H54 (cell line): ENCODE measurements at places on chromosomes 6 and 20.

DNA sequence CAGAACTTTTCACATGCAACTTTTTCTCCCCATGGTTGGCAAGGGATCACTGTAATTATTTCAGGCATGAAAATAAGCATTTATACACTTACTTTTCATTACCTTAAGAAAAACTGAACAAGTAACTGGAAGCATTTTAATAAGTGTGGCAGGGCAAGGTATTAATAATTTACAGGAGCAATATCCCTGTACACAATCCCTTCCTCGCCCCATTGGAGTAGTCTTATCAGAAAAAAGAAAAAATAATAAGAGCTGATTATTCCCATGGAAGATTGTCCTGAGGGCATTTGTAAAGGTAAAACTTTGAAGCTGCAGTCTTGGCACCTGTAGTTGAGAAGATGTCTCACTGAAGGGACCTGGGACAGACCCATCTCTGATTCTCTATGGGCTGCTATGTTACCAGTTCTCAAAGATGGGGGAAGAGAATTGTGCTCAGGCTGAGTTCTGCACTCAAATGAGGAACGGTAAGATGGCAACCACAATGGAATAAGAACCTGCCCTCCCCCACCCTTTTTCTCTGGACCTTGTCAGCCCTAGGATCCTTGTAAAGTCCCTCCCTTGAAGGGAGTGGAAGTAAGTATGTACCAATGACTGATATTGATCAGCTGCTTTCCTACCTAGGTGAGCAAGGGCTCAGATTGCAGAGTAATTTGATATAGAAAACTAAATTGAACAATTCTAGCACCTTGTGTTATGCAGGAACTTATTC is 70.0 kb upstream of the AHI1 start:
- DNase-seq: no peak

- DNase-seq: no peak
These were observed 211.9 kb upstream of the PMEPA1 start for GRCh38 chr20:57921676-57922075.

DNA sequence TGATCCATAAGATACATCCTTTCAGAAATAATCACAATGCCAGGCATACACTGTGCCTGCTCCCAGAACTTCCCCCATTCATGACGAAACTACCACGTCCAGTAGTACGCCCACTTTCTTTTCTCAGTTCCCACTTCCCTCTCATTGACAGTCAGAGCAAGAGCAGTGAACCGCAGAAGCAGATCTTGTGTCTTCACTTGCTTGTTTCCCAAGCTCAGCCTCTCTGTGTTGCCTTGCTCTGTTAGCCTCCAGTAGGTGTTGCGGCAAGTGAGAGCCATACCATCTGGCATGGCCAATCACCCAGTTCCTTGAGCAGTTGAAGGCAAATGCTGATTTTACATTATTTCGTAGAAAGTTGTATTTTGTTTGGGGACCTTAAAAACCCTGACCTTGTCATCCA is 11.7 kb downstream of the UST start:
- DNase-seq: no peak

DNA sequence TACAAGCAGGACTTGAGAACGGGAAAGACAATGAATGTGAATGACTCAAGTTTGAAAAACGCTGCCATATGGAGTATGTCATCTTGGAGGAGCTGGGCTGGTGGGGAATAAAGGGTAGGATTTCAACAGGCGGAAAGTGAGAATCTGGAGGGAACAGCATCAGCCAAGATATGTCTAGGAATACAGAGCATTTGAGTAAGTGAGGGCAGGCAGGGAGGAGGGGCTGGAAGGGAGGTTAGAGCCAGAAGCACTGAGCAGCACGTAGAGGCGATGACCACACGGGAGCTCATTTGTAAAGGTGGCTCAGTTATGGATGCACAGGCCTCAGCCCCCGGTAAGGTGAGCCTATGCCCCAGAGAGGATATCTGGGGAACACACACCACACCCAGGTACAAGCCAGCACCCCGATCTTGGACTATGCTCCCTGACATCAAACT is 115.1 kb downstream of the ZMYND8 start:
- no peak for DNase-seq

GRCh38 chr6:95384988-95385387 is 192.3 kb upstream of the MANEA start:
- DNase-seq: no peak

GRCh38 chr6:69362209-69362608 is 434.6 kb downstream of the LMBRD1 start:
- DNase-seq: no peak

DNA sequence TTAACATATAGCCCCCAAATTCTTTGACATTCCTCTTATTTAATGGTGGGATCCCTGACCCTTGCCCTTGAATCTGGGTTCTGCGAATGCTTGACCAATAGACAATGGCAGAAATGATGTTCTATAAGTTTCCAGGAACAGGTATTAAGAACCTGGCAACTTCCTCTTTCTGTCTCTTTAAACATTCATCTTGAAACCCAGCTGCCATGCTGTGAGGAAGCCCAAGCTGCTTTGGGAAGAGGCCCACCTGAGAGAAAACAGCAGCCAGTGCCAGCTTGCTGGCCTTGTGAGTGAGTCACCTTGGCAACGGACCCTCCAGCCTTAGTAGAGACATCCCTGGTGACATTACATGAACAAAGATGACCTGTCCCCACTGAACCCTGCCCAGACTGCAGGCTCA is 45.2 kb upstream of the RALY start:
- no peak for DNase-seq

DNA sequence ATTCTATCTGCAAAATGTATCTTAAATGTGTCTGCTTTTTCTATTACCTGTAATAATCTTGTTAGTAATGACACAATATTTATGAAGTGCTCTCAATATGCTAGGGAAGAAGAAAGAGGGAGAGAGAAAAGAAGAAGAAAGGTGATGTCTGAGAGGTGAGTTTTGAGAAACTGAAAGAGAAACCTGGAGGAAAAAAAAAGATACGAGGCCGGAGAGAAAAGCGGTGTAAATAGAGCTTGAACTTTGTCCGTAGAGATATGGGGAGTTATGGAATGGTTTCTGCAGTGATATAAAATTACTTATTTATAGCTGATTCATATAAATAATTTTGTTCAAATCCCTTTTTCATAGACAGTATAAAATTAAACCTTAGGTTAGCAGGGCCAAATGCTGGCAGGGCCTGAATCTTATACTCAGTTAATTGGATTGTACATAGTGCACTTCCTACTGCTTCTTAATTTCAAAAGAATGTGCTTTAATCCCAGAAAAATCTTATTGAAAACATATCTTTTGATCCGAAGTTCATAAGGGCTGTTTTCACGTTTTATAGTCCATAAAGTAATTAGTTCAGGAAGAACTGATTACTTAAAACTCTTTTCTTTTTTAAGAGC is 43.0 kb downstream of the MYB start:
- no peak for DNase-seq
